ENCODE measurements at places on chromosomes 12 and 14. TPM values are rescaled to one million over a fixed set of nuclear protein-coding genes. Genes with fewer than 3 reads are reported as not detected.

GRCh38 chr12:115763982-115764621, 513.4 kb downstream of the MED13L start:
- no peak overlapping the region for H3K4me3 ChIP-seq
- no peak overlapping the region for H3K27ac ChIP-seq
- no peak for DNase-seq
- H3K36me3 ChIP-seq: no peaks in the 10 kb centered on the region
- H3K27me3 ChIP-seq: peaks cover 5% of the 10 kb centered on the region

DNA sequence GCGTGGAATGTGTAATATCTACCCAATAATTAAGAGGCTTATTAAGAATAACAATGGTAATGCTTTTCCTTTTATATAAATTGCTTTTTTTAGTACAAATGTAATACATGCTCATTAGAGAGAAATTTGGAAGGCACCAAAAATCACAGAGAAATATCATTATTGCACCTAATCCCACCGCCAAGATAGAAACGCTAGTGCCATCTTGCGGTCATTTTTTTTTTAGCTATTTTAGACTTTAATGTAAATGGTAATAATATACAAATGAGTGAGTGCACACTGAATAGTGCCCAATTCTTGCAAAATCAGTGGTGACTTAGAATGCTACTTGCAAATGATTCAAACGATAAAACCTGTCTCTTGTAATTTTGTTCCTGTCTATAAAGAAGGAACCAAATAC, 576.8 kb upstream of the TMEM132C start:
- no peaks in the 10 kb centered on the region for H3K36me3 ChIP-seq
- H3K4me1 ChIP-seq: no peaks in the 10 kb centered on the region
- no peak overlapping the region for H3K4me3 ChIP-seq
- no peak for DNase-seq

GRCh38 chr14:103450416-103450815, 65.2 kb downstream of the MARK3 start:
- DNase-seq: no peak
- H3K27ac ChIP-seq: no peak overlapping the region
- H3K4me3 ChIP-seq: no peak overlapping the region
- H3K4me1 ChIP-seq: no peaks in the 10 kb centered on the region
- no peaks in the 10 kb centered on the region for H3K36me3 ChIP-seq

DNA sequence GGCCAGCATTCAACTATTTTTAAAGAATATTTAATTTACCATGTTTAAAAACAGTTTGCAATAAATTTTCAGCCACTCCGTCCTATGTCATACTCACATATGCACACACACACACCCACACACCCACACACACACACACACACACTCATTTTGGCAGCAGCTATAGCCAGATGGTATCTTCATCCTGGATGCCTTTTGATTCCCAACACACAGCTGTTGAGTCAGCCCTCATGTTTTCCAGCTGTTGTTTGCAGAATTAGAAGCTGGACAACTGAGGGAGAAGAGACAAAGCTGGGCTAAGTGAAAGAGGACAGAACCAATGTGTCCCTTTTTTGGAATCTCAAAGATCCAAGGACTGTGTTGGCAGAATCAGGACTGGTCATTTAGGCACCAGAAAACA, 80.0 kb upstream of the EGLN3 start:
- H3K36me3 ChIP-seq: no peaks in the 10 kb centered on the region
- no peaks in the 10 kb centered on the region for H3K27me3 ChIP-seq
- no peak overlapping the region for H3K27ac ChIP-seq
- peaks cover 2% of the 10 kb centered on the region for H3K4me1 ChIP-seq
- DNase-seq: no peak
- H3K4me3 ChIP-seq: no peak overlapping the region

Gene PTPRO
- 2.8 TPM for polyA plus RNA-seq

Data from sigmoid colon (tissue), 7 donors.